ENCODE measurements at places on chromosomes 2 and 18. TPM values are rescaled to one million over a fixed set of nuclear protein-coding genes. Genes with fewer than 3 reads are reported as not detected.

DNA sequence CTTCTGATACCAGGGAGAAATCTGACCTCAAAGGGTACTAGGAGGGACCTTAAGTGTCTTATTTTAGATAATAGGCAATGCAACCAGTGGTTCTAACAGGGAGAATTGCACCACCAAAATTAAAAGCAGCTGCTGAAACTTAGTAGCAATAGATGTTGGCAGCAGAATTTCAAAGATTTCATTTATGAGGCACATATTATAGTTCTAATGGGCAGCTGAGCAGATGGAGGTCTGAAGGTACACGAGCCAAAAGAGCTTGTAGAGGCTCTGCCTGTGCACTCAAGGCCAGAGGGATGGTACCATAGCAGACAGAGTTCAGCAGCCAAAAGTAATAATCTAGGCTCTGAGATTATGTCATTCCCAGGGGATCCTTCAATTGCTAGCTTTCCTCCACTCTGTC, 87.3 kb upstream of the NCKAP5 start:
- no peaks in the 10 kb centered on the region for H3K4me1 ChIP-seq
- no peaks in the 10 kb centered on the region for H3K27me3 ChIP-seq
- DNase-seq, result no peak
- no peak overlapping the region for H3K4me3 ChIP-seq

MAL gene
- polyA plus RNA-seq, result 1.6 TPM

GRCh38 chr18:21762181-21762772, 21.7 kb downstream of the MIB1 start:
- peaks cover 5% of the 10 kb centered on the region for H3K36me3 ChIP-seq
- H3K27me3 ChIP-seq, result no peaks in the 10 kb centered on the region
- H3K4me1 ChIP-seq, result no peaks in the 10 kb centered on the region
- no peak overlapping the region for H3K27ac ChIP-seq
- DNase-seq, result no peak

DNA sequence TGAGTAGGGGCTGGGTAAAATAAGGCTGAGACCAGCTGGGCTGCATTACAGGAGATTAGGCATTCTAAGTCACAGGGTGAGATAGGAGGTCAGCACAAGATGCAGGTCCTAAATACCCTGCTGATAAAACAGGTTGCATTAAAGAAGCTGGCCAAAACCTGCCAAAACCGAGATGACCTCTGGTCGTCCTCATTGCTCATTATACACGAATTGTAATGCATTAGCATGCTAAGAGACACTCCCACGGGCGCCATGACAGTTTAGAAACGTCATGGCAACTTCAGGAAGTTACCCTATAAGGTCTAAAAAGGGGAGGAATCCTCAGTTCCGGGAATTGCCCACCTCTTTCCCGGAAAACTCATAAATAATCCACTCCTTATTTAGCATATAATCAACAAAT, 132.2 kb downstream of the ARL4C start:
- H3K4me1 ChIP-seq, result no peaks in the 10 kb centered on the region
- no peaks in the 10 kb centered on the region for H3K36me3 ChIP-seq
- H3K27ac ChIP-seq, result no peak overlapping the region
- H3K27me3 ChIP-seq, result no peaks in the 10 kb centered on the region
- H3K4me3 ChIP-seq, result no peak overlapping the region

DNA sequence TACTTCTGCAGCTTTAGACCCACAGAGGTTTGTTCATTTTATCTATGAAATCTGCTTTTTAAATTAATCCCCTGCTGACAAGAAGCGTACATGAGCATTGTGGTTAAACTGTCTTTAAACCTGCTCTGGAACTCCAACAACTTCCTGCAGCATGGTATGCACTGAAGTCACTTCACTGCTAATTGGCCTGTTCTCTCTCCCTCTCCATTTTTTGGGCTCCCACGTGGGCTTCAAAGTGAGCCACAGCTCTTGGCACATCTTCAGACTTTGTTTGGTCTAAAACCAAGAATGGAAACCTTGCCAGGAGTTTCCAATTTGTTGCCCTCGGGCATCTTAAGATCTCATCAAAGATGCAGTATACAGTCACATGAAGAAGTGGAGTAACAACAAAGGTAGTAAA, 311.4 kb downstream of the LRRTM1 start:
- H3K27ac ChIP-seq, result no peak overlapping the region
- no peaks in the 10 kb centered on the region for H3K4me1 ChIP-seq
- no peak for DNase-seq
- H3K36me3 ChIP-seq, result no peaks in the 10 kb centered on the region
- no peak overlapping the region for H3K4me3 ChIP-seq

DNA sequence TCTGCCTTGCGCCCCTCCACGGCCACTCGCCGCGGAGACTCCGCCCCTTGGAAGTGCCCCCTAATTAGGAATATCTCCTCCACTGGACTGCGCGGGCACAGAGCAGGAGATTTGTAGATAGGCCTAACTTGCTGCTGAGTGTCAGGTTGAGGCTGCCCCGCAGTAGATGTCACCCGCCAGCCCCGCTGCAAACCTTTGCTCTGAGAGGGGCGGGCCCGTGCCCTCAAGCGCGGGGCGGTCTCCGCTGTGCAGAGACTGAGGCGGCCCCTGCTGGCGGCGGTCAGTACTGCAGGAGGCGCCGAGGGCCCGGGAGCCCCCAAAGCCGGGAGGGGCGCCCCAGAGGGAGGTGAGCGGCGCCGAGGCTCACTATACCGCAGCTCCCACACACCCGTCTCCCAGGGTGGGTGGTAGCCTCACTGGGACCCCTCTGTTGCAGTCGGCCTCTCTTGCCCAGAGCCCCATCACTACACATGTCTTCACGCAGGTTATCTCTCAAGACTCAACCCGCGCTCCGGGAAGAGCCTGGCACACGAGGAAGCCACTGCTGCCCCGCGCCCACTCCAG, 2.9 kb upstream of the NEURL3 start:
- no peaks in the 10 kb centered on the region for H3K4me1 ChIP-seq
- peak; percentile 75 for DNase-seq
- H3K27ac ChIP-seq, result no peak overlapping the region
- H3K4me3 ChIP-seq, result peak overlapping the region; percentile 36
- H3K27me3 ChIP-seq, result peaks cover 7% of the 10 kb centered on the region

DNA sequence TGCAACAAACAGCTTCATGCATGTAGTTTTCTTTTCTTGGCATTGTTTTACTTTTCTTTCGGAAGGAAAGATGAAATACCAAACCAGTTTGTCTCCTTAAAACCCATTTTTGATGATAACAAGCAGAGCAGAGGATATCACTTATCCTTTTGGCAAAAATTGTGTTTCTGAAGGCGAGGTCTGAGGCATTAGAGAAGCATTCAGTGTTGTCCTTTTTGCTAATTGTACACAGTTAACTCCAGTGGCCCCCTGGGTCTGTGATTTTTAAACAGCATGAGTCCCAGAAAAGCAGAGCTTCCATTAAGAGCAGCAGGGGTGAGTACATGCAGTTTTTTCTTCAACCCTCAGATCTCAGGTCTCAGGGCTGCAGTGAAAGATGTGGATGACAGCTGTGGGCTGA, 41.3 kb downstream of the TTC39C start:
- no peak for DNase-seq
- H3K27ac ChIP-seq, result no peak overlapping the region
- H3K27me3 ChIP-seq, result no peaks in the 10 kb centered on the region
- no peaks in the 10 kb centered on the region for H3K36me3 ChIP-seq
- H3K4me1 ChIP-seq, result peaks cover 2% of the 10 kb centered on the region

AFF3 gene
- 0.92 TPM for polyA plus RNA-seq

GRCh38 chr18:59873641-59874040, 26.2 kb upstream of the PMAIP1 start:
- H3K36me3 ChIP-seq, result no peaks in the 10 kb centered on the region
- H3K4me1 ChIP-seq, result no peaks in the 10 kb centered on the region
- no peak overlapping the region for H3K4me3 ChIP-seq
- no peak for DNase-seq

ALPG gene
- 0.01 TPM for polyA plus RNA-seq

- no peak for DNase-seq
- H3K27ac ChIP-seq, result no peak overlapping the region
- H3K27me3 ChIP-seq, result no peaks in the 10 kb centered on the region
Observed at GRCh38 chr2:96802721-96803120, 13.3 kb upstream of the CNNM3 start.

- H3K4me1 ChIP-seq, result no peaks in the 10 kb centered on the region
- DNase-seq, result no peak
- H3K27ac ChIP-seq, result no peak overlapping the region
- H3K27me3 ChIP-seq, result no peaks in the 10 kb centered on the region
Observed at GRCh38 chr18:27762054-27762453, 414.9 kb downstream of the CDH2 start.

- peaks cover 5% of the 10 kb centered on the region for H3K36me3 ChIP-seq
- no peaks in the 10 kb centered on the region for H3K27me3 ChIP-seq
- no peak overlapping the region for H3K4me3 ChIP-seq
Observed at GRCh38 chr2:74107071-74107470, 40.6 kb downstream of the BOLA3 start.

GRCh38 chr2:64143169-64144056, 807 bp downstream of the PELI1 start:
- H3K27ac ChIP-seq, result peak overlapping the region; percentile 99
- H3K27me3 ChIP-seq, result no peaks in the 10 kb centered on the region
- H3K36me3 ChIP-seq, result no peaks in the 10 kb centered on the region
- H3K4me3 ChIP-seq, result peak overlapping the region; percentile 100

- H3K4me3 ChIP-seq, result no peak overlapping the region
- H3K36me3 ChIP-seq, result no peaks in the 10 kb centered on the region
- no peaks in the 10 kb centered on the region for H3K27me3 ChIP-seq
Observed at GRCh38 chr2:239734436-239735005, 290.6 kb downstream of the NDUFA10 start.

DNA sequence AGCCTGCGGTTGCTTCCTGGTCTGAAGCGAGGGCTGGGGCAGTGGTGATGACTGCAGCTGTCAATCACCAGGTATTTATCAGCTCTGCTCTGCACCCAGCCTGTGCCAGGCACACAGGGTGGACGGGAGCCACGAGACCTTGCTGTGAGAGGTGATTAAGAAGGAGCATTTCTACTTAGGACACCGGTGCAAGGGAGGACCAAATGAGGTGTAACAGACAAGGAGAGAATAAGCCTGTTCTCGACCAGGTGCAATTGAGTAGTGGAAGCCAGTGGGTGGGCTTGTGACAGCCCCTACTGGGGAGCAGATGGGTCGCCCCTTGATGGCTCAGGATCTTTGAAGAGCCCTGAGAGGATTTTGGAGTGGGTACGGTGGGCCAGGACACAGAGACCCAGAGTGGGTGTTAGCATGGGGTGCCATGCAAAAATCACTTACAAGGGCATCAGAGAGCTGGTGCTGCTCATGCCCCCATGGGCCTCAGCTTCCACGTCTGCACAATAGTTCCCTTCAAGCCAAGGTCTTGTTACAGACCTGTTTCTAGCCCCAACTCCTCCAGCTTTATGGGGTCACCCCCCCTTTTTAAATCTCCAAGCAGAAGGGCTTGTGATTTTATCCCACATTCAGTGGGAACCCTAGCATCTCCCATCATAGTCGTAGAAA, 24.6 kb downstream of the GPR55 start:
- H3K27me3 ChIP-seq, result peaks cover 2% of the 10 kb centered on the region
- no peak overlapping the region for H3K27ac ChIP-seq
- no peaks in the 10 kb centered on the region for H3K36me3 ChIP-seq

GRCh38 chr18:31278609-31279071, 39.3 kb upstream of the DSG1 start:
- H3K27me3 ChIP-seq, result no peaks in the 10 kb centered on the region
- H3K27ac ChIP-seq, result peak overlapping the region; percentile 6
- H3K4me1 ChIP-seq, result peaks cover 17% of the 10 kb centered on the region
- H3K4me3 ChIP-seq, result no peak overlapping the region
- peak; percentile 89 for DNase-seq

- H3K4me1 ChIP-seq, result no peaks in the 10 kb centered on the region
- no peak overlapping the region for H3K4me3 ChIP-seq
- no peak overlapping the region for H3K27ac ChIP-seq
- H3K36me3 ChIP-seq, result no peaks in the 10 kb centered on the region
- H3K27me3 ChIP-seq, result no peaks in the 10 kb centered on the region
- DNase-seq, result peak; percentile 8
Observed at GRCh38 chr18:7908681-7909299, 341.7 kb downstream of the PTPRM start.

PTPN4 gene
- 6.9 TPM for polyA plus RNA-seq

GRCh38 chr2:158459161-158460003, 2.6 kb downstream of the PKP4 start:
- no peak overlapping the region for H3K27ac ChIP-seq
- no peak for DNase-seq
- peaks cover 4% of the 10 kb centered on the region for H3K4me1 ChIP-seq
- H3K36me3 ChIP-seq, result no peaks in the 10 kb centered on the region

HDHD2 gene
- 16.5 TPM for polyA plus RNA-seq

DNA sequence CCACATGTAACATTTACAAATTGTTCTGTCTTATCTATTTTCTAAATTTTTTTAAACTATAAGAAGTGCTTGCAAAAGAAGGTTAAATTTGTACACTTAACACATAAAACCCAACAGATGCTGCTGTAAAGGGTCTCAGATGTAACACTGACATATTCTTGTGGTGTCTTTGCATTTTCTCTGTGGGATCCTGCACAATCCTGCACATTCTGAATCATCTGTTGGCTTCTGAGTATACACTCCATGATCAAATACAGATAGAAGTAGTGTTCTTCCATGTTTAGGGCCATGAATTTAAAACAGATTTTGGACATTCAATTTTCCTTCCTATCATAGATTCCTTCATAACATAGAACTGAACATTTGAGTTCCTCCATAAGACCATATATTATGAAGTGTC, 89.0 kb downstream of the SPRED2 start:
- no peak overlapping the region for H3K4me3 ChIP-seq
- peaks cover 14% of the 10 kb centered on the region for H3K36me3 ChIP-seq
- H3K27ac ChIP-seq, result no peak overlapping the region
- H3K4me1 ChIP-seq, result no peaks in the 10 kb centered on the region
- H3K27me3 ChIP-seq, result no peaks in the 10 kb centered on the region

MEP1B gene
- 29.0 TPM for polyA plus RNA-seq

DNA sequence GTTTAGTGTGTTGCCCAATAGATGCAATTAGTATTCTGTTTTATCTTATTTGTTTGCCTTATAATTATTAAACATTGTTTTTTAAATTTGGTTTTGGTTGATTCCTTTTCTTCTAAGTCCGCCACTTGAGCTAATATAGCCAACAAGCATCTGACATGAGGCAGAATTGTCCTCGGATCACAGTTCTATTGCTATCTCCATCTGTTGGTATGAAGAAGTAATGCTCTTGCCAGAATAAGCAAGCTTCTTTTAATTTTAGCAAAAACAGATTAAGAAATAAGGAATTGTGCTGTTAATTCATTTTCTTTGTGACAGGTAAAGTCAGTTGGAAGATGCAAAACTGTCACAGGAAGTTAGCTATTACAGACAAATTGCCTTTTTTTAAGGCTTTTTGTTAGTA, 54.3 kb downstream of the R3HDM1 start:
- no peaks in the 10 kb centered on the region for H3K27me3 ChIP-seq
- H3K36me3 ChIP-seq, result no peaks in the 10 kb centered on the region
- no peaks in the 10 kb centered on the region for H3K4me1 ChIP-seq
- DNase-seq, result no peak
- no peak overlapping the region for H3K27ac ChIP-seq

- no peak overlapping the region for H3K4me3 ChIP-seq
- H3K36me3 ChIP-seq, result no peaks in the 10 kb centered on the region
- H3K27me3 ChIP-seq, result no peaks in the 10 kb centered on the region
- no peak overlapping the region for H3K27ac ChIP-seq
- no peak for DNase-seq
- H3K4me1 ChIP-seq, result no peaks in the 10 kb centered on the region
Observed at GRCh38 chr2:133957724-133958480, 296.0 kb upstream of the MGAT5 start.

- H3K27ac ChIP-seq, result no peak overlapping the region
- H3K36me3 ChIP-seq, result no peaks in the 10 kb centered on the region
Observed at GRCh38 chr2:105490204-105490603, 91.4 kb upstream of the FHL2 start.

GRCh38 chr18:79420033-79420745, 24.5 kb downstream of the NFATC1 start:
- H3K36me3 ChIP-seq, result no peaks in the 10 kb centered on the region
- no peak overlapping the region for H3K4me3 ChIP-seq
- H3K27ac ChIP-seq, result no peak overlapping the region
- H3K27me3 ChIP-seq, result no peaks in the 10 kb centered on the region
- no peak for DNase-seq
- H3K4me1 ChIP-seq, result no peaks in the 10 kb centered on the region

Measured in small intestine (tissue), 16 donors.